Naive thymus-derived CD4-positive, alpha-beta T cell (primary cell): ENCODE measurements at places on chromosomes 16 and 17.

- no peak for DNase-seq
These were observed 9.4 kb upstream of the MYLK3 start for GRCh38 chr16:46757339-46758050.

DNA sequence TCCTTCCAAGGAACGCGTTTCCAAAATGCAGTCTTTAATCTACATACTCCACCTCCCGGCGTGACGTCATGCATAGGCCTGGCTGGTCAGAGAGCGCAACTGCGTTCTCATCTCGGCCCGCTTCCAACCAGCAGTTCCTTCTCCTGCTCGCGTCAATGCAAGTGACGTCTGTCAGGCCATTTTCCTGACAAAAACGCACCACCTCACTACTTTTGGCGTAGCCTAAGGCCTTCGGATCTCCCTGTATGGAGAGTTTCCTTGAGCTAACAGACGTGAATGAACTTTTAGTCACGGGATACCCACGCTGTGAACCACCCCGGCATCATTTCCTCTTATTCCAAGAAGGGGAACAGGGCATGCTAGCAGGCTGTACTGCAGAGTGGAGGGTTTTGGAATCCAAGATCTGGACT is 25.0 kb downstream of the TEX14 start:
- peak; percentile 23 for DNase-seq

- DNase-seq, result no peak
These were observed 21.6 kb upstream of the SMPD3 start for GRCh38 chr16:68469796-68470460.

- peak; percentile 33 for DNase-seq
These were observed 488 bp downstream of the HOXB9 start for GRCh38 chr17:48625495-48626244.

- DNase-seq, result no peak
These were observed 847 bp downstream of the ZDHHC7 start for GRCh38 chr16:85010446-85010930.
